ENCODE measurements at places on chromosomes 1 and 21. TPM values are rescaled to one million over a fixed set of nuclear protein-coding genes. Genes with fewer than 3 reads are reported as not detected.

The CRP gene
- total RNA-seq: not detected

The ARF1 gene
- total RNA-seq: 294 TPM

DNA sequence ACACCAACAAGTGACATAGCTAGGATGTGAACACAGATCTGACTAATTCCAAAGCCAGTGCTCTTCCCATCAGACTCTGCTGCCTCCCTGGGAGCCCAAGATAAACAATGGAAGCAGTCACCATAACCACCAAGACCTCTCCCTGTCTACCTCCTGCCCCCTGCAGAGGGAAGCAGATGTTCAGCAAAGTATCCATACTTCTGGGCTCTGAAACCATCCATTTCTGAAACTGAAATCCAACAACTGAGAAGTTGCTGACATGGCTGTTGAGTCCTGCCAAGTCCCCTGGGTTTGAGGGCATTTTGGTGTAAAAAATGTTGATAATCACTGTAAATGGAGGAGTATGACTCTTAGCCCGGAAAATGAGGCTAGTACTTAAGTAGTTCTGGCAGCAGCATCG lies 102.1 kb downstream of the TYW3 start:
- DNase-seq: no peak
- no peaks in the 10 kb centered on the region for H3K27me3 ChIP-seq
- H3K4me3 ChIP-seq: no peak overlapping the region
- H3K4me1 ChIP-seq: no peaks in the 10 kb centered on the region
- no peak overlapping the region for H3K27ac ChIP-seq

DNA sequence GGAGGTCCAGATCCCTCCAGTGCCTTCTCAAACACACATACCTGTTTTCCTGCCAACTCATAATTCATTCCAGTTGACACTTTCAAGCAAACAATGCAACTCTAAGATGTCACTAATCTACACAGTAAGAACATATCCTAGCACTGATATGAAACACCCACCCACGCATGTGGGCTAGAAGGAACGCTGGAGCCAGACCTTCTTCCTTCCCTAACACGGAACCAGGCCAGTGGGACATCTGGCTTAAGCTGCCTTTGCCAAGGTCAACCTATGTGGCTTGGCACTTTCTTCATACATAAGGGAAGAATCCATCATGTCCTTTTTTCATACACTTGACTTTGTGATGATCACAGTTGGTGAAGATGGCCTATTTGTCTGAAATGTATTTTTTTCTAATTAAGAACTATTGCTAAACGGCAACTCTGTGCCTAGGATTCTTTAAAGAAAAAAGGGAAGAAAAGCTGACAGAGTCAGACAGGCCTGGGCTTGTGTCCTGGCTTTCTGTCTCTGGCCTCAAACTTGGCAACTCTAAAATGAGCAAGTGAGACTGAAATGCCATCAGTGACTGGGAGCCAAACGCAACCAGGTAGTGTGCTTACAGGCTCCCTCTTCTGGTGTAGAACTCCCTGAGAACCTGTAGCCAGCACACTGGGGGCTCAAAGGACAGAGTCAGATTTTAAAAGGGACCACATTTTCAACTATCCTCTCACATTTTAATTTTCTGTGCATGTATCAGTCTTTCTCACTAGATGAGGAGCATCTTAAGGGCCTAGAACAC lies 92.6 kb upstream of the BEND5 start:
- no peak overlapping the region for H3K4me3 ChIP-seq
- no peaks in the 10 kb centered on the region for H3K36me3 ChIP-seq
- peaks cover 8% of the 10 kb centered on the region for H3K27me3 ChIP-seq
- no peaks in the 10 kb centered on the region for H3K4me1 ChIP-seq
- H3K27ac ChIP-seq: no peak overlapping the region

- H3K27ac ChIP-seq: peak overlapping the region; percentile 31
- no peak overlapping the region for H3K4me3 ChIP-seq
- peaks cover 5% of the 10 kb centered on the region for H3K36me3 ChIP-seq
- peaks cover 71% of the 10 kb centered on the region for H3K4me1 ChIP-seq
- no peaks in the 10 kb centered on the region for H3K27me3 ChIP-seq
- no peak for DNase-seq
Measured at GRCh38 chr1:165895451-165895871, 68.0 kb downstream of the UCK2 start.

DNA sequence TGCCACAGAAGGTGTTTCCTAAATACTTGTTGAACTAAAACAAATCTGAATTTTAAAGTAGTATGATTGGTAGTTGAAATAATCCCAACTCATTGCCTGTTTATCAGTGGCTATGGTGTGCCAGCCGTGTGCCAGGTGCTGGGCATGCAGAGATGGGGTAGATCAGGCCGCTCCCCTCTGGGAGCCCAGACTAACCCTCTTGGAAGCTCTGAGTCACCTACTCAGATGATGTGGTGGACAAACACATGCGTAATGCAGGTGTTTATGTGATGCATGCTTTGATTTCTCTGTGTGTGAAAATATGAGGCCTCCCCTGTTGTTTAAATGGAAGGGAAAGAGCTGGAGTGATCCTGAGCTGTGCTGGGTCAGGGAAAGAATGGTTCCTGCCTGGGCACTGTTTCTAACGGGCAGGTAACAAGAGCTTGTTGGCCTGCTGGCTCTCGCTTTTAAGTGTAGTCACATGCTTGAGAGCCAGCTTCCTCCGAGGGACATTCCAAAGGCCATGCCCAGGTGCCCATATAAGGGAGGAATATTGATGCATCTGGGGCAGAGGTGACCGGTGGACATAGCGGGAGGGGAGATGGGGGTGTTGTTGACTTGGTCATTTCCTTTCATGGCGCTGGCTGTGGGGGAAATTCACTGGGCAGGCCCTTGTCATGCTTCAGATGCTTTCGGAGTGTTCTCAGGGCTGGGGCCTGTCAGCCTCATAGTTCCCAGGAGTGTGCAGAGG lies 10.2 kb downstream of the MFN2 start:
- peak; percentile 75 for DNase-seq
- peaks cover 86% of the 10 kb centered on the region for H3K4me1 ChIP-seq
- no peaks in the 10 kb centered on the region for H3K27me3 ChIP-seq
- H3K27ac ChIP-seq: peak overlapping the region; percentile 97
- peaks cover 86% of the 10 kb centered on the region for H3K36me3 ChIP-seq

- peak; percentile 35 for DNase-seq
- peaks cover 32% of the 10 kb centered on the region for H3K4me1 ChIP-seq
- no peak overlapping the region for H3K4me3 ChIP-seq
- H3K27ac ChIP-seq: peak overlapping the region; percentile 42
- no peaks in the 10 kb centered on the region for H3K27me3 ChIP-seq
Measured at GRCh38 chr1:8844501-8845006, 27.1 kb upstream of the RERE start.

The SAMSN1 gene
- 1.0 TPM for total RNA-seq

DNA sequence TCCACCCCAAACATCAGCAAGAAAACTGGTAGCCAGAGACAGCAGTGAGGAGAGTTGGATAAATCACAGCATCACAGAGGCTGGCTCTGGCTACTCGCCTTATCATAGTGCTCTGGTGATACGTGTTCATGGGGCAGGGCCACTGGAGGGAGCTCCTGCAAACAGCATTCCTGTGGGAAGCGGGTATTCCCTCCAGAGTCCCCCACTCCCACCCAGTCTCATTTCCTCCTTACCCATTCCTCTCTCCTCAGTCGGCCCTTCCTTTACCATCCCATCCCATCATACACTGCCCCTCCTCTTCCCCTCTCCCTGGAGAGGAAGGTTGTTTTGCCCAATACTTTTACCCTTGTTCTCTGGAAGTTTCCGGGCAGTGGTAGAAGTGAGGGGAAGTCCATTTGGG lies 7.1 kb downstream of the NHLH2 start:
- no peaks in the 10 kb centered on the region for H3K36me3 ChIP-seq
- no peak overlapping the region for H3K27ac ChIP-seq
- DNase-seq: no peak
- peaks cover 20% of the 10 kb centered on the region for H3K4me1 ChIP-seq
- H3K4me3 ChIP-seq: no peak overlapping the region

GRCh38 chr1:212423879-212424278 lies 8.8 kb upstream of the NENF start:
- DNase-seq: no peak
- no peaks in the 10 kb centered on the region for H3K4me1 ChIP-seq
- H3K27ac ChIP-seq: no peak overlapping the region

GRCh38 chr1:42759114-42759513 lies 7.7 kb downstream of the P3H1 start:
- H3K36me3 ChIP-seq: peaks cover 76% of the 10 kb centered on the region
- DNase-seq: no peak
- H3K4me1 ChIP-seq: peaks cover 5% of the 10 kb centered on the region
- H3K27ac ChIP-seq: no peak overlapping the region
- H3K4me3 ChIP-seq: no peak overlapping the region

The RGS1 gene
- 0.74 TPM for total RNA-seq

The DNAJC8 gene
- total RNA-seq: 55.3 TPM

DNA sequence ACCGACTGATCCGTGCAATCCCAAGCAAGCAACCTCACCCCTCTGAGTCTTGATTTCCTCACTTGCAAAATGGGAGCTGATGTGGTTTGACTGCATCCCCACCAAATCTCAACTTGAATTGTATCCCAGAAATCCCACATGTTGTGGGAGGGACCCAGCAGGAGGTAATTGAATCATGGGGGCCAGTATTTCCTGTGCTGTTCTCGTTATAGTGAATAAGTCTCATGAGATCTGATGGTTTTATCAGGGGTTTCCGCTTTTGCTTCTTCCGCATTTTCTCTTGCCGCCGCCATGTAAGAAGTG lies 58.4 kb downstream of the FHAD1 start:
- H3K27me3 ChIP-seq: no peaks in the 10 kb centered on the region
- no peak overlapping the region for H3K4me3 ChIP-seq
- no peak for DNase-seq
- no peak overlapping the region for H3K27ac ChIP-seq
- no peaks in the 10 kb centered on the region for H3K36me3 ChIP-seq

- H3K4me3 ChIP-seq: peak overlapping the region; percentile 69
- peak; percentile 68 for DNase-seq
- H3K27ac ChIP-seq: peak overlapping the region; percentile 89
- no peaks in the 10 kb centered on the region for H3K27me3 ChIP-seq
- H3K36me3 ChIP-seq: peaks cover 24% of the 10 kb centered on the region
Measured at GRCh38 chr1:151370211-151370911, 2.1 kb downstream of the SELENBP1 start.

DNA sequence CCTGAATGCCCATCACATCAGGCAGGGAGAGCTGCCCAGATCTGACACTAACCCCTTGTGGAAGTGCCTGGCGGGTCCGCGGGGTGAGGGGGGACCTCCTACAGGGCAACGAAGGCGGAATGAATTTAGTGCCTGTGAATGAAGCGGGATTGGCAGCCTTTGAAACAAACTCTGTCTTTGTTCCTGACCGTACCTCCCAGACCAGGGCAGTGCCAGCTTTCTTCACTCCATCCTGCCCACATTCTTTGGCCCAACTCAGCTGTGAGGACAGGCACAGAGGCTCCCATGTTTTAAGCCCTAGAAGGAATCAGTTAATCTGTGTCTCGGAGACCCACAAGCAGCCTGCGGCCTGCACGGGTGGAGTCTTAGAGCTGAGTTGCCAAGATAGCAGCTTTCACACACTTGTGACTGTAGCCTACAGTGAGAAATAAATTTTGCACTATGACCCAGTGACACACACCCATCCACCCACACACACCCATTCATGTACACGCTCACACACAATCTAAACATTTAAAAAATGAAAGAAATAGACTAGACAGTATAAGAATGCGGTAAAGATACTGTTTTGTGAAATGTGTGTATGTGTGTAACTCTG lies 60.1 kb upstream of the USP24 start:
- no peak overlapping the region for H3K27ac ChIP-seq
- peaks cover 22% of the 10 kb centered on the region for H3K4me1 ChIP-seq
- DNase-seq: no peak
- H3K27me3 ChIP-seq: no peaks in the 10 kb centered on the region
- no peaks in the 10 kb centered on the region for H3K36me3 ChIP-seq
- H3K4me3 ChIP-seq: no peak overlapping the region

GRCh38 chr1:1285611-1286311 lies 5.5 kb downstream of the SCNN1D start:
- H3K4me3 ChIP-seq: no peak overlapping the region
- H3K27ac ChIP-seq: no peak overlapping the region
- H3K36me3 ChIP-seq: no peaks in the 10 kb centered on the region
- peaks cover 12% of the 10 kb centered on the region for H3K4me1 ChIP-seq
- DNase-seq: no peak

The LRRC53 gene
- not detected for total RNA-seq

The PTGER3 gene
- total RNA-seq: 2.6 TPM

- H3K4me3 ChIP-seq: no peak overlapping the region
- no peaks in the 10 kb centered on the region for H3K4me1 ChIP-seq
- H3K27ac ChIP-seq: no peak overlapping the region
- no peaks in the 10 kb centered on the region for H3K36me3 ChIP-seq
Measured at GRCh38 chr1:219682788-219683187, 69.9 kb upstream of the ZC3H11B start.

GRCh38 chr1:31977385-31978131 lies 36.1 kb upstream of the KHDRBS1 start:
- no peak for DNase-seq
- H3K27ac ChIP-seq: peak overlapping the region; percentile 23
- H3K36me3 ChIP-seq: no peaks in the 10 kb centered on the region
- H3K4me1 ChIP-seq: peaks cover 5% of the 10 kb centered on the region
- H3K27me3 ChIP-seq: no peaks in the 10 kb centered on the region

Data from left ventricle myocardium inferior (tissue), 1 donor.